ENCODE measurements at places on chromosomes 7 and 10. TPM values are rescaled to one million over a fixed set of nuclear protein-coding genes. Genes with fewer than 3 reads are reported as not detected.

Gene NXPH1
- polyA plus RNA-seq = 1.6 TPM

DNA sequence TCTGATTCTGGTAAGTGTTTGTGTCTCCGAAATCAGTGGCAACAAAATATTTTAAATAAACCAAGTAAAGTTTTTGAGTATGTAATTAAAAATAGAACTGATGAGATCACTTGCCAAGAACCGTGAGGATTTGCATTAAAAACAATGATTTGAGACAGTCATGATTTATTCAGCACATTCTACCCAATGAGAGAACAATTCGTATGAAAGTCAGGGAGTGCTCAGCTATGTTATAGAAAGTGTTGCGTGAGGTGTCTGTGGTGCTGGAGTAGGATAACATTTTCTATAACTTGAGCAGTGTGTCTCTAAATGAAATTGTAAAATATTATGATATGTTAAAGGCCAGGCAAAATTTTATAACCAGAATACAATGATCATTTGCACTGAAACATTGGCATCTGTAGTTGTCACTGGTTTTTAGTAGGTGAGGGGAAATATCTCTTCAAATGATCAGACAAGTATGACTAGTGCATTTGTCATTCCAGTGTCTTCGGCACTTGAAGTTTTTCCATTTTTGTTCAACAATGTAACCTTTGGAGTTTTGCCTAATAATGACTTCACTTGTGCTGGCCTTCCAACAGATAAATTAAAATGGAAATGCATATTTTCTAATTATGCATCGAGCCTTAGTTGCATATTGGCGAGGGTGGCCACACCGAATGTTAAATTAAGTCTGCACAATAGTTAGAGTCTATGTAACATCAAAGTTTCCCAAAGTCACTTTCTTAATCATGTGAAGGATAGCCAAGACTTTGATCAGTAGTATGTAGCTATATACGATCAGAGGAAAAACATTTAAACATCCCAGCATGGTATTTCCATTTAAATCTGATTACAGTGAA is 335.9 kb downstream of the GFRA1 start:
- no peak for DNase-seq

DNA sequence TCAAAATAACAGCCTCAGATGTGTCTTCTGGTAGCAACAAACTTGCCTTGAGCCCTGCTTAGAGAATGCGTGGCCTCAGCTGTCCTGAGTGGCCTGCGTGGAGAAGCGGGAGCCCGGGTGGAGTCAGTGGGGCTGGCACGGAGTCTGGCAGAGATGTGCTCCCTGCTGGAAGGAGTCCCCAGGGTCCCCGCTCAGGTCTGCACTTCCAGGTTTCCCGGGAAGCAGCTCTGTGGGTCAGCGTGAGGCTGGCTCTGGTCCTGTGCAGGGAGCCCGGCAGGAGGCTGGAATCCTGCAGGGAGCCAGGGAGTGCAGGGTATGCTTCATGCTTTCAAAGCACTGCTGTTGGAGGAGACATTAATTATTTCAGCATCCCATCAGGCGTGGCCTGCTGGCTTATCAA is 10.1 kb downstream of the CPSF4 start:
- DNase-seq = no peak

GRCh38 chr10:74967911-74968666 is 141.7 kb downstream of the KAT6B start:
- no peak for DNase-seq

Gene MYH16
- not detected for polyA plus RNA-seq

DNA sequence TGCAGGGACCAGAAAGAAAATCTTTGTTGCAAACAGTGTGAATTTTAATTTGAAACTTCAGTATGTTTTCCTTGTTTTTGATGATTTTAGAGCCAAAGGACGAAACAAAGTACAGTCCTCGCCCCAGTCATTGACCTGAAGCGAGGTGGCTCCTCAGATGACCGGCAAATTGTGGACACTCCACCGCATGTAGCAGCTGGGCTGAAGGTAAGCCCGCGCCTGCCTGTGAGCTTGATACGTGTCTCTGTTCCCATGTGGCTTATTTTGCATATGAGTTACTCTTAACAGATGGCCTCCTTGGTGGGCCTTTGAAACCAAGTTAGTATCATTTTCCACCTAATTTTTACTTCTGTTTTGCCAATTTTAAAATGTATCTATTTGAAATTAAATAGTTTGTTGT is 12.3 kb downstream of the RBM17 start:
- DNase-seq = no peak

DNA sequence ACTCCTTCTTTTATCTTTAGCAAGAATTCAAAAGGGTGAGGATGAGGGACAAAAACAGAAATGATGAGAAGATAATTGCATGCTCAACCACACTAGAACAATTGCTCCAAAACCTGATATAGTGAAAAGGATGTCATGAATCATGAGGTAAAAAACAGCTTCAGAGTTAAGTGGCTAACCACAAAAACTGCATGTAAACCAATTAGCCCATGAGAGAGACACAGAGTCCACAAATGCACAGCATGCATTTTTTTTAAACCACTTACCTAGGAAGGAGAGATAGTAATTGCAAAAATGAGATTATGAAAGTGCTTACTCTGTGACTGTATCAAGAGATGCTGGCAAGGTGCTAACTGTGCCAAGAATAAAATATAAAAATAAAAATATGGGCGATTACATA is 132.9 kb downstream of the MBL2 start:
- no peak for DNase-seq

Gene PLAC9
- polyA plus RNA-seq = 20.1 TPM

DNA sequence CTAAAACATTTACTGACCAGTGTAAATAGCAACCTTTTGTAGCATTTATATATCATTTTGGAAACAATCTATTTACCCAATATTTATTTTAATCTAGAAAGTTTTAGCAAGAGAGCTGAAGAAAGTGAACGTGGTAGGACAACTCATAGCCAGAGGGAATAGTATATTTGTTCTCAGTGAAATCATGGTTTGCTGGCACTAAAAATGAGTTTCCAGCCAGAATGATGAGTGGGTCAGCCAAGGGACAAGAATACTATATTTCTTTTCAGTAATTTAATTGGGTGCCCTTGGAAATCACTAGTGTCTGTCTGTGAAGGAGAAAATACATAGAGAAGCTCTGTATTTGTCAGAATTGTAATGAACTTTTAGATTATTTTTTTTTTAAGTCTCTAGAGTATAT is 74.9 kb downstream of the MINPP1 start:
- DNase-seq = no peak

Gene CH25H
- polyA plus RNA-seq = 0.15 TPM

Gene HSPA12A
- 34.2 TPM for polyA plus RNA-seq

Gene PPP1R3C
- 34.8 TPM for polyA plus RNA-seq

DNA sequence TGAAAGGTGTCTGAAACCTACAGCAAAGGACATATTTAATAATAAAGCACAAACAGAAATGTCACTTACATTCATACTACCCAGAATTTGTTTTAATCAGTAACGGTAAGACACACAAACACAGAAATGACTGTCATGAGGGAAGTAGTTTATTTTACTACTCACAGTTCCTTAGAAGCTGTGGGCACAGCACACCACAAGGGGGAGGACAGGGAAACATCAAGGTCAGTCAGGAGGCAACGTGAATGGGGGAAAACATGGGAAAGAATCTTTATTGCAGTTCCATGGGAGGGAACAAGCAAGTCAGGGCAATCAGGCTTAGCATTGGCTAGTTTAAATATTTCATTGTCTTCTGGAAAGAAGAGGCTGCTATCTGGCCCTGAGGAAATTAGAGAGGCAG is 123.8 kb upstream of the PDSS1 start:
- no peak for DNase-seq

GRCh38 chr10:102267748-102268147 is 22.4 kb downstream of the GBF1 start:
- DNase-seq = no peak

DNA sequence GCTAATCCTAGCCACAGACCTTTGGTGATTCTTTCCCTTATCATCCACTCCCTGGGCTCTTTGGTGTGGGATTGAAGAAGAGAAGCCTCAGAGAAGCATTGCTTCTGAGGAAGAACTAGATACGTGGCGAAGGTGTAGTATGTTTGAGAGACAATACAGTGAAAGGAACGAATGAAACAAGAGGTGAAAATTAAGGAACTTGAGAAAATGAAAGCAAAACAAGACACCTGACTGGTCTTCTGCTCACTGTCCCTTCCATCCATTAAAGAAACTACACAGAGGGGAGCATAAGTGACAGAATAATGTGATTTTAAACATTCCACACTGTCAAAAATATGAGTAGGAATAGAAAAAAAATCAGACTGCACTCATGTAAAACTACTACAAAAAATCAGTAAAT is 219.6 kb upstream of the NPSR1 start:
- DNase-seq = no peak

DNA sequence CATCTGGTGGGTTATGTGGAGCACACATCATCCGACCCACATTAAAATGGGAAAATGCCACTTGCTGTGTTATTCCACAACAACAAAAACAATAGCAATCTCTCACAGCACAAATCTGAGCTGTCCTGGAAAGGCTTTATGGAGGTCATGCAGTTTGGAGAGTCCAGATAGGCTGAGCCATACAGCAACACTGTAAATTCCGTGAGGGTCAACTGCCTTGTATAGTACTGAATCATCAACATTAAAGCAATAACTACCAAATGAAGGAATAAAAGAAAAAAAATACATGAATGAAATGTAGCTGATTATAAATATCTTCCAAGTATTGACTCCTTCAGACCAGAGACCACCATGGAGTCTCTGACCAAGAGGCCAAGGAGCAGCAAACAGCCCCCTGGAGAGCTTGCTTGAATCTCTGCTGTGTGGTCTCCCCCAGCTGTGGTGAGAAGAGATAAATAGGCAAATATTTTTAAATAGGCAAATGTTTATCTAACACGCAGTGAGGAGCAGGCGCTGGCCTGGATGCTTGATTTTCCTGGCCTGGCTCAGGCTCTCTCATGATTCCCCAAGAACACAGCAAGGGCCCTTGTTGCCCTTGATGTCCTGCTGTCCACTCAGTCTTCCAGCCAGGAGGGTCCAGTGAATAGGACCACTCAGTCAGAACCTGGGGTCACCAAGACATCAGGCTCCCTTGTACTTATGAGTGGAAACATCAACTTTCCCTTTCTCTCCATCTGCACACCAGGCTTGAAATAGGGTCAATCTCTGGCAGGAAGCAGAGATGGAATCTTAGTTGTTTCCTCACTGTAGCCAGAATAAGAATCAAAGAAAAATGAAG is 1021.3 kb downstream of the XPNPEP1 start:
- DNase-seq = no peak

Gene ZNF487
- 10.2 TPM for polyA plus RNA-seq

Gene C10orf105
- 0.61 TPM for polyA plus RNA-seq

DNA sequence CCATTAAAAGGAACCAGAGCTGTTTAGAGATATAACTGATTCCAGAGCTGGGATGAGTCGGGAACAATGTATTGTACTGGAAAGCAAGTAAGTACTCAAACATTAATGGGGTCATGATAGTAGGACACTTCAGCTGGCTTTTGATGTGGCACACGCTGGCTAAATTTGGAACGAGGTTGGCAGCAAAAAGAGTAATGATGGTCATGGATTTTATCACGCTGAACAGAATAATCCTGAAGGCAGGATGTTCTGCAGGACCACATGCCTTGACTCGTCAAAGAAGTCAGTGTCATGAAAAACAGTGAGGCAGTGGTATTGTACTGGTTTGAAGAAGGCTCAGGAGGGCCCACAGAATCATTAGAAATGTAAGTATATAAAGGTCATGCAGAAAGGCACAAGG is 220.3 kb downstream of the SNX13 start:
- DNase-seq = no peak

DNA sequence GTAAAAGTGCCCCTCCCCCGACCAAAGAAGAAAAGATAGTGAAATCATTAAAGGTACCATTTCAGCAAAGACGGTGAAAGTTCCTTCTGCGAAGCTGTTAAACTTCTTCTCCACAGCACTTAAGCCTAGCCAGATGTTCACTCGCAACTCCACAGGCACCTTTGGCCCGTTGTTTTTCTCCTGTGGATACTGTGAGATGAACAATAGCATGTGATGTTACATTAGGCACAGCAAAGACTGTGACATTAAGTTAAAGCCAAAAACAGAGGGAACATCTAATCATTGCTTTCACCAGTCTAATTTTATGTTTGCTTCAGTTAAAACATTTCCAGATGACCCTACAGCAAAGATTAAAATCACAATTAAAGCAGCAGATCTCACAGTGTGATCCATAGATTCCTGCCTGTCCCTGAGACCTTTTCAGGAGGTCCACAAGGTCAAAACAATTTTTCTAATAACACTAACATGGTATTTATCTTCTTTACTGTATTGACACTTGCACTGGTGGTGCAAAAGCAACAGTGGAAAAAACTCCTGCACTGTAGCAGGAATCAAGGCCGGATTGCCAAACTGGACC is 112.5 kb downstream of the MYOF start:
- DNase-seq = no peak

GRCh38 chr7:129948338-129948737 is 4.4 kb downstream of the UBE2H start:
- DNase-seq = no peak

DNA sequence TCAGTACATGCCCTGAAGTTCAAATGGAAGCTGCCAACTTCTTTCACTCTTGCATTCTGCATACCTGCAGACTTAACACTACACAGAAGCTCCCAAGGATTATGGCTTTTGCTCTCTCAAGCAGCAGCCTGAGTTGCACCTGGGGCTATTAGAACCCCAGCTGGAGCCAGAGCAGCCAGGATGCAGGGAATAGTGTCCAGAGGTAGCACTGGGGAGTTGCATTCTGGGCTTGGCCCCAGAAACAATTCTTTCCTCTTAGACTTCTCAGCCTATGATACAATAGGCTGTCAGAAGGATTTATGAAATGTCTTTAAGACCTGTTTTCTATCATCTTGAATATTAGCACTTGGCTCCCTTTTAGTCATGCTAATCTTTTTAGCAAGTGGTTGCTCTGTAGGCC is 886.7 kb upstream of the GHITM start:
- no peak for DNase-seq

DNA sequence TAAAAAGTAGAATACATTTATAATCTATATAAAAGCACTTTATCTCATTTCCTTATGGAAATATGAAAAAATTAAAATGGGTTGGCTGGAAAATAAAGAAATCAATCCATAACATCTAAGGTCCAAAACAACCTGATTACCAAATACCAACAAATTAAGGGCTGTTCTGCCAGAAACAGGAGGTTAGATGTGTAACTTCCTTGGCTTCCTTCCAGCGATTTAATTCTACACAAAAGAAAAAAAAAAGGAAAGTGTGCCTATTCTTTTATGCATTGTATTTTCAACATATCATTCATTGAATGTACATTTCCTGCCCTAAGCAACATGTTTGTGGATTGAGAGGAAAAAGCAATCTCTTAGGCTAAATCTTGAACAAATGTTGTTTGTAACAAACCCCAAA is 36.2 kb upstream of the USP6NL start:
- DNase-seq = no peak

Gene GATA3
- 3.6 TPM for polyA plus RNA-seq

- DNase-seq = no peak
Observed at GRCh38 chr10:131027256-131027655, 284.3 kb downstream of the TCERG1L start.

DNA sequence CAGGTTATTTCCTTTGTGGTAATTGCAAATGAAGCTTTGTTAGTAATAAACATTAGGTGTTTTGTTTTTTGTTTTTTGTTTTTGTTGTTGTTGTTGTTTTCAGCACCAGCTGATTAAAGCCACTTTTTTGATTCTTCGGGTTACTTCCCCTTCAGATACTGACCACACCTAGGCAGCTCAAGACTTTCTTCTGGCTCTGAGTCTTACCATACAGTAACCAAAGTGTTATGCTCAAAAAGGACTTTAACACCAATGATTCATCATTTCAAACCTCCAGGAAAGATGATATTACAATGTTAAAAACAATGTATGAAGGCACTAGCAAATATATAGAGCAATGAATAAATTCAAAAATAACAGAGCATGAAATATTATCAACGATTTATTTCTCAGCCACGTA is 265.2 kb upstream of the SP8 start:
- no peak for DNase-seq

Measured in left renal pelvis (tissue), 4 donors.